ENCODE measurements at places on chromosomes 7 and 10. TPM values are rescaled to one million over a fixed set of nuclear protein-coding genes. Genes with fewer than 3 reads are reported as not detected.

DNA sequence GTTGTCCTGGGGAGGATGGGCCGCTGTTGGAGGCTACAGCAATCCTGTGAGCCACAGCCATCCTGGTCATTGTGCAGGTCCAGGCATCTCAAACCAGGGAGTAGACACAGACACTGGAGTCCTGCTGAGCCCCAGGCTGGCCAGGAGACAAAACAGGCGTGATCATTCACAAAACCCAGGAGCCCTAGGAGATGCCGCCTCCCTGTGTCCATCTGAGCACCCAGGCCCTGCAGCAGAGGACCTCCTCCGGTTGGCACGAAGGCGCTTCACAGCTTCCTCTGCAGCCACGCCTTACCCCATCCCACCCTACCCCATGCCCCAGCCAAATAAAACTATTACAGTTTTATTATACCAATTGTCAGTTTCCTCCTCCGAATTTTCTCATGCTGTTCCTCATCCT, 183.6 kb downstream of the PLXNA4 start:
- DNase-seq = no peak

- DNase-seq = no peak
Observed at GRCh38 chr10:89887830-89888229, 186.4 kb downstream of the KIF20B start.

- DNase-seq = peak; percentile 26
Observed at GRCh38 chr7:32336726-32337125, 153.5 kb downstream of the LSM5 start.

Gene GRM3
- not detected for total RNA-seq

GRCh38 chr7:8277394-8277982, 15.5 kb upstream of the ICA1 start:
- peak; percentile 61 for DNase-seq

Gene ASZ1
- not detected for total RNA-seq

Gene BTBD16
- total RNA-seq = not detected

DNA sequence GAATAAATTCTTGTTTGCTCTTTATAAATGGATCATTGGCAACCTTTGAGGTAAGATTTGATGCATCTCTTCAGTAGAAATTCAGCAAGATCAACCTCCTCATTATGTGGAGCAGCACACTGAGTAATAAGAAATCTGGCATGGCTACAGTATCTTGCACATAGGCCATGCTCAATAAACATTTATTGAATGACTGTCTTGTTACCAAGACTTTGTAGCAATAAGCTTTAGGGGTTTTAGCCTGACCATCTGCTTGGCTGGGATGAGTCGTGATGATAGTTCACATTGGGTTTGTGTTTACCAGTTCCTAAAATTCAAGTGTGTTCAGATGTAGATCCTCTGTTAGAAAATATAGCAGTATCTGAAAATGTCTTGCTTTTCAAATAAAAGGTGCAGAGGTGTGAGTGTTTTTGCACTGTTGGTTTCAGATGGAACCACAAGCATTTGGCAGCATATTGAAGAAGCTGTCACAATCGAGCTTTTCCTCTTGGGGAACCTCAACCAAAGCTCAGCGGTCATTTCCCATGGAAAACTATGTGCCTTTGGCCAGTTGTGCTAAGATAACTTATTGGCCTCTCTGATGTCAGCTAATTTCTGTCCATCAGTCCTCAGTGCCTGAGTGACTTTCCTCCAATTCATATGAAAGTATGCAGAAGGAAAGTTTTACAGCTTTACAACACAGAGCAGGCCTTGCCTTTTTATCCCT, 442.6 kb downstream of the GFRA1 start:
- peak; percentile 3 for DNase-seq

Gene MYL10
- total RNA-seq = 0.69 TPM

Gene STEAP1B
- total RNA-seq = 0.47 TPM

- DNase-seq = no peak
Observed at GRCh38 chr7:148763622-148764021, 64.9 kb downstream of the CUL1 start.

- DNase-seq = peak; percentile 93
Observed at GRCh38 chr7:100271716-100272537, 35.6 kb upstream of the SPDYE3 start.

Gene TRIL
- total RNA-seq = 0.12 TPM

Gene PIP
- not detected for total RNA-seq

DNA sequence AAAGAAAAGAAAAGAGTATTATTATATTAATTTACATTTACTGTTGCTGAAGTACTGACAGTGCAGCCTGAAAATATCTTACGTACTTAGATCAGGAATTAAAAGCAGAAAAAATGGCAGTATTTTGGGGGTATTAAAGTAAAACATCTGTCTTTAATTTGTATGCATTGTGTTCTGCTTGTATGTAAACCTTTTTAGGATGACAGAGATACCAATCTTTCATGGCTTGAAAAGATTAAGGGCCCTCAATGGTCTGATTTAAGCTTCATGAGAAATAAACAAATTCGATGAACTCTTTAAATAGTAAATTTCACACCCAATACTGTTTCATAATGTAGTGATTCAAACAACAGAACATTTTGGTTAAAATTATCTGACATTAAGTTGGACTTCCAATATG, 116.3 kb downstream of the MLLT10 start:
- no peak for DNase-seq

- no peak for DNase-seq
Observed at GRCh38 chr7:142615508-142615907, 133.8 kb upstream of the PRSS1 start.
